ENCODE measurements at places on chromosomes 6 and 20.

DNA sequence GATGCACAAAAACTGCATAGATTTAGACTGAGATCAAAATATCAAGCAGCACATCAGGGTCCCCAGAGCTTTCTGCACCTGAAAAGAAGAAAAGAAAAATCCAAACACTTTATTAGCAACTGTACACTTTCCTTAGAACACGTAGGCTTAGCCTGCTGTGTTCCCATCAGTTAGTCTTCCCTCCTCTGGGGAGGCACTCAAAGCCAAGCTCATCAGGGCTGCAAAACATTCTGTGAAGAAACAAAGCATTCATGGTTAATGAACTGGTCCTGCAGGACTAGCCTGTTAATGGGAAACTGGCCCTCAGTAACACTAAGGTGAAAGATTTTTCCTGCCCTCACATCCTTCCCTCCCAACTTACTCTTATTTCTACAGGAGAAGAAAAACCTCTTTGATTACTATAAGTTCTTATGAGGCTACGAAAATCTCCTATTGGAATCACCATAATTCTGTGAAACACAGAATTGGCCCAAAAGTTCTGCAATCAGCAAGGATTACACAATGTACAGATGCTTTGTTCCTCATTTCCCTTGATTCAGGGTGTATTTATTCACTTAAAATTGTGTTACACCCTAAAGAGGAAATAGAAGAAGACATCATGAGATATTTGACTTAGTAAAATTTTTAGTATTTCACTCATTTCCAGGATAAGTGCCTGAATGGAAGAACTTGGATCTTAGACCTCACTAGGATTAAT is 901.0 kb upstream of the MAP3K7 start:
- DNase-seq = no peak

- DNase-seq = no peak
Measured at GRCh38 chr6:148867862-148868261, 121.0 kb downstream of the UST start.

DNA sequence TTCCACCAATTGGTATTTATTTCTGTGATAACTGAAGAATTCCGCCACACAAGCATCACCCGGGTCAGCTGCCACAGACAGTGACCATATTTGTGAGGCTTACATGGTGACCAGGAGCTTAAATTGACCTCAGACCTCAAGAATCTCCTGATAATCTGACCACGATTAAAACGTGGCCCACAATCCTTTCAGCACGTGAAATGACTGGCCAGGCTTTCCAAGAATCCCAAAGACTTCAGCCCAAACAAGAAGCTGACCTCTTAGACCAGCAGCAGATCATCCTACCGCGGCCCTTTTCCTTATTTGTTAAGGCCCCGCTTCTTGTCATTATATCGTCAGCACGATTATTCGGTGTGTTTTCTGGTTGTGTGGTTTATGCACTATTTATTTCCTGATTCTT is 45.6 kb upstream of the CD93 start:
- no peak for DNase-seq

DNA sequence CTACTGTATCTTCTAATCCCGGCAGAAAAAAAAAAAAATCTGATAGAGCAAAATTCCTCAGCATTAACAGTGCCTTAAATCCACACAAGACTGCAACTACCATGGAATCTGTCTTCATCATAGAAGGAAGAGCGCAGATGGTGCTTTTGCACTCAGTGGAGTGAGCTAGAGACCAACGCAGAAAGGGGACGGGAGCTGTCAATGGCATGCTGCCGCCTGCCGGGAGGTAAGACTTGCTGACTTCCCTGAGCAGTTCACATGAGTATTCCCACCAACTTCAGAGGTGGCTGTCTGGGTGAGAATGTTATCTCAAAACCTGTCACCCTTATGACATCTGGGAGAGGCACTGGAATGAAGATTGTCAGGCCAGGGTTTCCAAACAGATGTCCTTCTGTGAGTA is 35.6 kb downstream of the DZANK1 start:
- DNase-seq = no peak

GRCh38 chr20:15862178-15862577 is 711.1 kb downstream of the KIF16B start:
- no peak for DNase-seq

DNA sequence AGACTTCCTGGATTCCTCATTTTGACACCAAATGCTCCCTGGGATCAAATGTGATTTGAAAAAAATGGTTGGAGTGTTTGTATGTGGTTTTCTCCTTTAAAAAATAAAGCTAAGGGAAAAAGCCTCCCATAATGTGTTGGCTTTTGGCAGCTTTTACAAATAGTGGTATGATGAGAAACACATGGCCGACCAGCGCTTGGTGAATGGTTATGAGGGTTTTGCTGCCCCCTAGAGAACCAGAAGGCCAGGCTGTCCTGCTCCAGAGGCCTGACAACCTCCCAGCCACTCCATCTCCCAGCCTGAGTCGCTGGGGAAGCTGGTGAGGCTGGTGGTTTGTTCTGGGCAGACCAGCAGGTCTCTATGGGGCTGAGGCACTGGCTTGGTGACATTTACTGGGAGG is 69.3 kb downstream of the CLIC5 start:
- no peak for DNase-seq

DNA sequence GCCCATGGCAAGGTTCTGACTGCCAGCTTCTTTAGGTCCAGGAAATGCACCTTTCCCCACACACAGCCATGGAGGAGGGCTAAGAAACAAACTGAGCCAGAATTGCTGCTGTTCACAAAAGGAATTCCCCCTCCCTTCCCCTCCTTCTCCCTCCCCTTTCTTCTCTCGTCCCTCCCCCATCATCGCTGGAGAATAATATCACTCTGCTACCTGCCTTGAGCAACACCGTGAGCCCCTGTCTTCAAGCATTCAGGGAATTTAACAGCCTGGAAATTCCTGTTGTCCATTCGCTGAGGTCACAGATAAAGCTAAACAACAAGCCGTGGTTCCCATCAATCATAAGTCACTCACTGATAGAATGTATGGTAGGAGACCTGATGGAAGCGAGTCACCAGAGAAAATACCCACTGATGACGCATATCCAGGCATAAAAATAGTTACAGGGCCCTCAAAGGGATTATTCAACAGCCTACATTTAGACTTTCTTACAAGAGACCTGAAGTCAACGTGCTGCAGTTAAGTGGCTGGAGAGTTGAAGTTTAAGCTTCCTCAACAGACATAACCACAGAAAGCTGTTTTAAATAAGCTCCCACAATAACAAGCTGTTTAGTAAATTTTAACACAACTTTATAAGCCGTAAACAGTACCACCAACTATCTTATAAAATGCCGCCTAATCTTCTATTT is 59.7 kb downstream of the HIVEP2 start:
- DNase-seq = peak; percentile 78

GRCh38 chr6:164419099-164419498 is 890.3 kb downstream of the C6orf118 start:
- DNase-seq = no peak

DNA sequence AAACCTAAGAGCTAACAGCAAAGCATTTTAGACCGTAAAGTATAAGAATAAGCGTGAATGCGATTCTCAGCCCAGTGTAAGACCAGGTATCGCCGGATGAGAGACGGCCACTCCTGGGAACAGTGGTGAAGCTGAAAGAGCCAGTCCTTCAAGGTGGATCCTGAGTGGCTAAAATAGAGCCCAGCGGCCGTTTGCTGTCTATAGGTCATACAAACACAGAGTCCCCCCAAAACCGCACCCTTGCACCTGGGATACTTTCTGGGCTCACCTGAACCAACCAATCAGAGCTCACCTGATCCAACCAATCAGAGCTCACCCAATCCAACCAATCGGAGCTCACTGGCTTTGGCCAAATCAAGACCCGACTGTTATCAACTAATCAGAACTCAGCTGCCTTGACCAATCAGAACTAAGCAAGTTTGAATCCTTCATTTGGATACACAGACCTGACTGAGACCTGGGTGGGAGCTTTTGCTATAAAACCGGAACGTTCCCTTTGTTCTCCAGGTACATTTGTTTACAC is 248.2 kb downstream of the DLL1 start:
- DNase-seq = no peak

DNA sequence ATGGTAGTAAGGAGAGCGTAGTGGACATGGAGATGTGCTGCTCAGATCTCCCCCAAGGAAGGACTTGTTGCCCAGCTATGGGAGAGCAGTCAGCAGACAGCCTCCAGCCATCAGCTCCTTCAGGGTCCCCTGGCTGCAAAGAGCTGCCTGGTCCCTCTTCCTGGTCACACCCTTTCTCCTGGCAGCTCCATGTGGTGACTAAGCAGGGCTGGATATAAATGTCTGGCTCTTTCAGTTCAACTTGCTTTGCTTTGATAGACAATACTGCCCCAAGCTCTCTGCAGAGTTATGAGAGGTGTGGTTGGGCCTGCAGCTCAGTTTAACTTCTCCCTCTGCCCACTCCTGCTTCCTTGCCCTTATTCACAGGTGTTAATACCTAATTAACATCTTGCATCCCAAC is 64.1 kb upstream of the DDR1 start:
- DNase-seq = no peak

GRCh38 chr6:38453861-38454260 is 185.9 kb downstream of the BTBD9 start:
- DNase-seq = no peak

DNA sequence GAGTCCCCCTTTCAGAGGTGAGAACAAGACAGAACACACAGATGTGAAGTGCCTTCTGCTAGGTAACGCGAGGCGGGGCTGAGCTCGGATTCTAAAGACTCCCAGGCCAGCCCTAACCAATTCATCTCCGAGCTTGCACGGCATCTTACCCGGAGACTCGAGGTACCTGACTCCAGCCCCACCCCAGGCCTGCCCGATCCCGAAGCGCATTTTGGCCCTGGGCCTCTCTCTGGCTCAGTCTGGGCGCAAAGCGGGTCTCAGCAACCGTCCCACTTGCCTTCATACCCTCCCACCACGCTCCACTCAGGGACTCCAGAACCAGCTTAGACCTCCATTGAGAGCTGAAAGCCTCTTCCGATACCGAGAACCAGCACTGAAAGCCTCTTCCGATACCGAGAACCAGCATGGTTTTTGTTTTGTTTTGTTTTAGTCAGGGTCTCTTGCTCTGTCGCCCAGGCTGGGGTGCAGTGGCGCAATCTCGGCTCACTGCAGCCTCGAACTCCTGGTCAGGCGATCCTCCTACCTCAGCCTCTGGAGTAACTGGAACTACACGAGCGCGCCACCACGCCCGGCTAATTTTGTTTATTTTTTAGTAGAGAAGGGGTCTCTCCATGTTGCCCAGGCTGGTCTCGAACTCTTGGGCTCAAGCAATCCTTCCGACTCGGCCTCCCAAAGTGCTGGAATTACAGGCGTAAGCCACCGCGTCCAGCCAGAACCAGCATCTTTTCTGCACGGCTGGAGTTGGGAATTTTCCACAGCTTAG is 557 bp upstream of the DYNLRB1 start:
- DNase-seq = peak; percentile 71
